Naive thymus-derived CD8-positive, alpha-beta T cell (primary cell): ENCODE measurements at places on chromosomes 3 and 15.

- no peak for DNase-seq
Measured at GRCh38 chr3:4634894-4635293, 141.7 kb downstream of the ITPR1 start.

DNA sequence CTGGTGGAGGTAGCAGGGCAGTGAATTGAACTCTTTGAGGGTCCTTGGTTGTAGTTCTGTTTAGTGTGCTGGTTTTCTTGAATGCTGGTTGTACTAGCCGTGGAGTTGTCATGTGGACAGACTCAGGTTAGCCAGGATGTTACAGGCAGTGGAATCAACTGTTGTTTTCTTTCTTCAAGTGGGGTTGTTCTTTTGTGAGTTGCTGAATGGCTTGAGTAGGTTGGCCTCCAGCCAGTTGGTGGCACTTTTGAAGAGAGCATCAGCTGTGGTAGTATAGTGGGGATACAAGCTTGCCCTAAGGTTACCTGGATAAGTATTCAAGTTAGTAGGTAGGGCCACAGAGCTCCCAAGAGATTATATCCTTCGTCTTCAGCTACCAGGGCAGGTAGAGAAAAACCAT lies 31.8 kb upstream of the RARB start:
- no peak for DNase-seq

DNA sequence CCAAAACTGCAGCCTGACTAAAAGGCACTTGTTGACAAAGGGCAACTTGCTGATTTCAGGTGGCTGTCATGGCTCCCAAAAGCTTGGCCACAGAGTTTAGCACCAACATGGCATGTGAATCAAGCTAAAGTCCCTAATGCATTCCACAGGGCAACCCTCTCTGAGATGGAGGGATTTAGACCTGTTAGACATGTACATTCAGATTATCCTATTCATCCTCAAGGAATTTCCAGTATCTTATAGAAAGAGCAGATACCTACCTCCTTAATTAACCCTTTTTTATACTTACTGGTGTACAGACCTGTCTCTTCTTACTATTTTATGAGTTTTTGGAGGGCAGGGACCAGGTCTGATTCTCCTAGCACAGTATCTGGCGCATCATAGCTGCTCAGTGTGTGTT lies 31.3 kb downstream of the ACP3 start:
- DNase-seq = no peak

GRCh38 chr3:181264486-181264885 lies 274.9 kb upstream of the DNAJC19 start:
- no peak for DNase-seq

GRCh38 chr15:73075160-73075859 lies 23.0 kb downstream of the NEO1 start:
- DNase-seq = no peak

DNA sequence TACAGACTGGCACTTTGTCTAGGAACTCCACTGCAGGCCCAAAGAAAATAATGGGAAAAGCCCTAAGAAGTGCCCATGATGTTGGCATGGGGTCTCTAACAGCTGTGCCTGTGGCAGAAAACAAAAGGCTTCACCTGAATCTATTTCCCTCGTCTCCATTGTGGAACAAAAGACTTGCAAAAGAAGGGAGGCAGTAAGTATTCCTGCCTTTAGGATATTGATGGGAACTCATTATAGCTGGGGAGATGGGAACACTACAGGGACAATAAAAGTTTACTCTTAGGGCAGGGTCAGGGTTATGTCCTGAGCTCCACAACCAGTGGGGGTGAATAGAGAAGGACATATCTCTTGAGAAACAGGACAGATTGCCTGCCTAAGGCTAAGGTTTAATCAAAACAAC lies 930.6 kb upstream of the EPHA6 start:
- no peak for DNase-seq

DNA sequence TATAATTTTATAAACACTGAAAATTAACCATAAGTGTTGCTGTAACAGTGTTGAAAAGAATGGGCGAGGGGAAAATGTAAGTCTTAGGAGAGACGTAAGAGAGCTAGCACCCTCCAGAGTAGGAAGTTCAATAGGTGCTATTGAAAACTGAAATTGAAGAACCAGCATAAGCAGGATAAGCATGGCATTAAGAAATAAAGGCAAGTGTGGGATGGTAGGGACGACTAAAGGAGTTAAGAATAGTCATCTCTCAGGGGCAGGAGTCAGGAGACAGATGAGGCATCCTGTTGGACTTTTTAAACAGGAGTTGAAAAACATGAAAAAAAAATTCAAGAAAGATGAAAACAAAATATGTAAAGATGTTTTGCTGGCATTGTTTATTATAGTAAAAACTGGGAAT lies 43.5 kb downstream of the ABHD2 start:
- DNase-seq = no peak

DNA sequence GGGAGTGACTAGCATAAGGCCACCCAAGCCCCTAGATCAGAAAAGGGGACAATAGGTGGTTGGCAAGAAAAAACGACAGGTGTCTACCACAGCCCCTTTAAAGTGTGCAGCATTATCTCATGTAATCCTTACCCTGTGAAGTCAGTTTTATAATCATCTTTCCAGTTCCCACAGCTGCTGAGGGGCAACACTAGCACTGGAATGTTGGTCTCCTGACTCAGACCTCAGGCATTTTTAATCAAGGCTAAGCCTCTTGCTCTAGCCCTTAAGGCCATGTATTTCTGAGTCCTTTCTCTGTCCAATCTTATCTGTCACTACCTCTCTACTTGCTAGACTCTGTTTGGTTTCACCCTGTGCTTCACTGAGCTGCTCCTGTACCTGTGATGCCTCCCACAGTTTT lies 171.7 kb downstream of the TLE3 start:
- no peak for DNase-seq

- no peak for DNase-seq
Measured at GRCh38 chr3:134406331-134407238, 32.3 kb upstream of the AMOTL2 start.

GRCh38 chr3:183537295-183537730 lies 18.2 kb downstream of the KLHL6 start:
- DNase-seq = no peak

DNA sequence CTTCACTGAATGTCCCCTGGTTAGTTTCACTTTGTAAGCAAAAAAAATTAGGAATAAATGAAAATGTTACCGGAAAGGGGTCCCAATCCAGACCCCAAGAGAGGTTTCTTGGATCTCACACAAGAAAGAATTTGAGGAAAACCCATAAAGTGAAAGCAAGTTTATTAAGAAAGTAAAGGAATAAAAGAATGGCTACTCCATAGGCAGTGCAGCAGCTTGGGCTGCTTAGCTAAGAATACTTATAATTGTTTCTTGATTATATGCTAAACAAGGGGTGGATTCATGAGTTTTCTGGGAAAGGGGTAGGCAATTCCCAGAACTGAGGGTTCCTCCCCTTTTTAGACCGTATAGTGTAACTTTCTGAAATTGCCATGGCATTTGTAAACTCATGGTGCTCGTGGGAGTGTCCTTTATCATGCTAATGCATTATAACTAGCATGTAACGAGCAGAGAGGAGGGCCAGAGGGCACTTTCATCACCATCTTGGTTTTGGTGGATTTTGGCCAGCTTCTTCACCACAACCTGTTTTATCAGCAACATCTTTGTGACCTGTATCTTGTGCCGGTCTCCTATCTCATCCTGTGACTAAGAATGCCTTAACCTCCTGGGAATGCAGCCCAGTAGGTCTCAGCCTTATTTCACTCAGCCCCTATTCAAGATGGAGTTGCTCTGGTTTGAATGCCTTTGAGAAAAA lies 41.0 kb upstream of the CMSS1 start:
- no peak for DNase-seq

DNA sequence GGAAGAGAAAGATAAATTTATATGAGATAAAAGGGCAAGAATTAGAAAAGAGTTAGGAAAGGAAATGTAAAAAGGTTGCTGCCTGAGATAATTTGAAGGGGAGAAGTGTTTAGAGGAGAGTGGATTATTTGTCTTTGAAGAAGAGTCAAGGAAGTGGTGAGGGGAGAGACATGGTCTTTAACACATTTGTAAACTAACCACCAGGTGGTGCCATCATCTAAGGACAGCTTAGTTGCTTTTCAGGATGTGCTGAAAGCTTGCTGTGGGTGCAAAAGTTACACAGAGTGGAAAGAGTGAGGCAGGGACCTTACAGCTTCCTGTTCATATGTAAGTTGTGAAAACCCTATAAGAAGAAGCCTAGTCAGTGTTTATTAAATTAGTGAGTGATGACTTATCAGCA lies 114.1 kb upstream of the DNAJC19 start:
- DNase-seq = no peak

DNA sequence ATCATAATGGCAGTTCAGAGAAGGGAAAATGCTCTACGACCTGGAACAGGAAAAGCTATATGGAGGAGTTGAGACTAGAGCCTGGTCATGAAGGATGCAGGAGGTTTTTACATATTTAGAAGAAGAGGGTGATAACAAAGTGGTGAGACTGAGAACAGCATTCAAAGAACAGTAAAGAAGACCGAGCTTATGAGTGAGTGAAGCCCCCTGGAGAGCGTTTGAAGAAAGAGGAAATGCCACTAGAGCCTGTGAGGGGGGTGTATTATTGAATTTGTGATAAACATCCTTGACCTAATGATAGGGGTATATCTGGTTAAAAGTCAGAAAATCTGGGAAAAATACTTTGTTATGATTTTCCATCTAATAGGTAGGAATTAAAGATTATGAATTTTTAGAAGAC lies 4.2 kb downstream of the PARP9 start:
- DNase-seq = no peak

- no peak for DNase-seq
Measured at GRCh38 chr3:21754839-21755238, 3.8 kb upstream of the ZNF385D start.

DNA sequence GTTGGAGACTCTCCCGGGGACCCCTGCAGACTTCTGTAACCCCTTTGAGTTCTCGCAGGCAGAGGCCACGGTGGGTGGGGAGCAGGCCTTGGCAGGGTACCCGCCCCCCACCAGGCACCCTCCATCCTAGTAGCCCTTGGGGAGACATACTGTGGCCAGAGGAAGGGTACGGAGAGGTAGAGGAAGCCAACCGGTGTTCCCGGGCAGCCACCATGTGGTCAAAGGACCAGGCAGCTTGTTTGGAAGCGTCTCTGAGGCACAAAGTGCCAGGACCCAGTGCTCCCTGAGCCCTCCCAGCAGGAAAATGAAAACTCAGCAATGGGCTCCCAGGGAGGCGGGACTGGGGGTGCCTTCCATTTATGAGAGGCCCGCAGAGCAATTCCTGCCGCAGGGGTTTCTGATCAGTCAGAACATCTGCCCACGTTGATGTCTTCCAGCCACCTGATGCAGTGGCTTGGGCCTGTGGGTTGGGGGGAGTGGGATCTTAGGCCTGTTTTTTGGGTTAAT lies 53.0 kb upstream of the CGNL1 start:
- DNase-seq = no peak

GRCh38 chr15:80174017-80174746 lies 21.4 kb downstream of the FAH start:
- DNase-seq = no peak

DNA sequence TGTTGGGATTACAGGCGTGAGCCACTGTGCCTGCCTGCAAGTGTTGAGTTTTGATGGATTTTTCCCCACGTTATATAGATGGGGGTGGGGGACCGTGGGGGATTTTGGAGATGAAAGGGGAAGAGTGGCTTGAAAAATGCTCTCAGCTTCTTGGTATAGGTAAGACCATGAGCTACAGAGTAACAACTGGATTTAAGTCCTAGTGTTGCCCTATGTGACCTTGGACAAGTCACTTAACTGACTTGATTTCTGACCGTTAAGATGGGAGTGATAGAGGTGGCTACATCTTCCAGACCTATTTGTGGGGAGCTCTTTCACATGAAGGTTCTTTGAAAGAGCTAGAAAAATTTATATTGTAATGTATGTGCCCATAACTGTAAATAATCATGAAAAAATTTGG lies 13.3 kb downstream of the TRIM71 start:
- DNase-seq = no peak

DNA sequence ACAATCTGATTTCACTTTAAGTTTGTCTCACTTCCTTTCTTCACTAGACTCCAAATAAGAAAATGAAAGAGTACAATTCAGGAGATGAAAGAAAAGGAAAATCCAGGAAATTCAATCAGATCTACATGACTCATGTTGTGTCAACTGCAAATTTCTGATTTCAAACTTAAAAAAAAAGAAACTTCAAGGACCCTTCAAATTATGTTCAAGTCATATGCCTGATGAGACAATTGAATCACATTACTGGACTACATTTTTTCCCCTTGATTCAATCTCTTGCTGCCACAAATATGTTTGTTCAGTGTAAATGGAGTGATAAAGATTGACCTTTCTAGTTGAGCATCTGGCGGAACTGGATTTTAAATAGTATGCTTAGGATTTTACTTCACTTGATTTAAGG lies 37.4 kb downstream of the FRMD5 start:
- no peak for DNase-seq

- DNase-seq = no peak
Measured at GRCh38 chr15:85157344-85157743, 175.7 kb downstream of the PDE8A start.

DNA sequence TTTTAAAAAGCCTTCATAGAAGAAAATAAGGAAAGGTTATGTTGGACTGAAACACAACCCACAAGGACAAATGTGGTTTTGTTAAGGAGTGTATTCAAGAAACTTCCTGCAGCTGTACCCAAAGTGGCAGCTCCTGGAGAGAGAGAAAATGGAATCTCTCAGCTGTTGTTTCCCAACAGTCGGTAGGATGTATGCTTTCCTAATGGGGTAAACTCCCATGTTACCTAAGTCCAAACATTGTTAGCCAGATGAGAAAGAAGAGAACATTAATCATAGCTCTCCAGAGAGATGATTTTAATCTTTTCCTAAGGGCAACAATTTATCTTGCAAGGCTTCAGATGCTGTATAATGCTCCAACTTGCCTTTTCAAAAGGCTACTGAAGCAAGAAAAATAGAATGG lies 22.6 kb upstream of the TEX9 start:
- no peak for DNase-seq

DNA sequence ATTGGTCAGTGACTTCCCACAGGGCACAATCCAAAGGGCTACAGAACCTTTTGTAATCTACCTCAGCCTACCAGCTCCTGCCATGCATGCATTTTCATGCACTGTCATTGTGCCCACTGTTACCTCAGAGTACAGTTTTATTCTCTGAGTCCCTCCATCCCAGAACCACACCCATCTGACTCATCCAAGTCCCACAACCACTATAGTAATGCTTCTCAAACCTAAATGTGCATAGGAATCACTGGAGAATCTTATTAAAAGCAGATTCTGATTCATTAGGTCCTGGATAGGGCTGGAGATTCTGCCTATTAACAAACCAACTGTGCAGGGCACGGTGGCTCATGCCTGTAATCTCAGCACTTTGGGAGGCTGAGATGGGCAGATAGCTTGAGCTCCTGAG lies 3.7 kb upstream of the B3GALNT1 start:
- no peak for DNase-seq

GRCh38 chr3:18159681-18160080 lies 265.5 kb downstream of the SATB1 start:
- DNase-seq = no peak

DNA sequence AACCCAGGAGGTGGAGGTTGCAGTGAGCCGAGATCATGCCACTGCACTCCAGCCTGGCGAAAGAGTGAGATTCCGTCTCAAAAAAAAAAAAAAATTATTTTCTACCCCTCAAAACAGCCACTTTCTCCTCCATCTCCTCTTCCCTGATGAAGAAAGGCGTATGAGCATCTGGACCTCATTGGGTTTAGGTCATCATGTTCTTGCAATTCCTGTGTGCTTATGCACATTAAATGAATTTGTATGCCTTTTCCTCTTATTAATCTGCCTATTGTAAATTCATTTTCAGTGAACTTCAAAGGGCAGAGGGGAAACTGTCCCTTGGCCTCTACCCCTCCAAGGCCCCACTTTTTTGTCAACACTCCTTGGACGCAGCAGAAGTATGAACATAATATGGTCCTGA lies 117.8 kb downstream of the RPLP1 start:
- DNase-seq = no peak
